ENCODE measurements at places on chromosomes 16 and 17.

DNA sequence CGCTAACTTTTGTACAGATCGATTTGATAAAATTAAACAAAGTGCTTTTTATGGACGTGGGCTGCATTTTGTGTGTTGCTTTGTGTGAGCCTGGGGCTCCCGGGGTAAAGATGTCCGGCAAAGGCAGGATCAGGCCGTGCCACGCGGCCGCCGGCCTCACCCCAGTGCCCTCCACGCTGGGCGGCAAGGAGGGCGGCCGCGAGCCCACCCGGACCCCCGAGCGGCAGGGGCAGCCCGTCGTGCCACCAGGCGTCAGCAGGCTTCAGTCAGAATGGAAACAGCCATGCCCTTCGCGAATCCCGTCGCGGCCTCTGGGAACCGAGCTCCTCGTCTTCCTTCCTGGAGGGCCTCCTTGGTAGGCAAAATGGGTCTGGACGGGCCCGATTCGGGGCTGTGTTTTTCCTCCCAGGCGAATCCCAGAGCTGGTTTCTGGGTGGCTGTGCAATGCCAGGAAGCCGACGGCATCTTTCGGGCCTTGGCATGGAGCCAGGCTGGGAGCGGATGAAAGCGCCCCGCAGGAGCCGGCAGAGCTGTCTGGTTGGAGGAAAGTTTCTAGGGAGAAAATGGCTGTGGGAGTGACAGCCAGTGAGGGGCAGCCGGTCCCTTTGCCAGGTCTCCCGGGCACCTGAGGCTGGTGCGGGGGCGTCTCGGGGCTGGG, 5.5 kb downstream of the SOX8 start:
- no peak for DNase-seq

DNA sequence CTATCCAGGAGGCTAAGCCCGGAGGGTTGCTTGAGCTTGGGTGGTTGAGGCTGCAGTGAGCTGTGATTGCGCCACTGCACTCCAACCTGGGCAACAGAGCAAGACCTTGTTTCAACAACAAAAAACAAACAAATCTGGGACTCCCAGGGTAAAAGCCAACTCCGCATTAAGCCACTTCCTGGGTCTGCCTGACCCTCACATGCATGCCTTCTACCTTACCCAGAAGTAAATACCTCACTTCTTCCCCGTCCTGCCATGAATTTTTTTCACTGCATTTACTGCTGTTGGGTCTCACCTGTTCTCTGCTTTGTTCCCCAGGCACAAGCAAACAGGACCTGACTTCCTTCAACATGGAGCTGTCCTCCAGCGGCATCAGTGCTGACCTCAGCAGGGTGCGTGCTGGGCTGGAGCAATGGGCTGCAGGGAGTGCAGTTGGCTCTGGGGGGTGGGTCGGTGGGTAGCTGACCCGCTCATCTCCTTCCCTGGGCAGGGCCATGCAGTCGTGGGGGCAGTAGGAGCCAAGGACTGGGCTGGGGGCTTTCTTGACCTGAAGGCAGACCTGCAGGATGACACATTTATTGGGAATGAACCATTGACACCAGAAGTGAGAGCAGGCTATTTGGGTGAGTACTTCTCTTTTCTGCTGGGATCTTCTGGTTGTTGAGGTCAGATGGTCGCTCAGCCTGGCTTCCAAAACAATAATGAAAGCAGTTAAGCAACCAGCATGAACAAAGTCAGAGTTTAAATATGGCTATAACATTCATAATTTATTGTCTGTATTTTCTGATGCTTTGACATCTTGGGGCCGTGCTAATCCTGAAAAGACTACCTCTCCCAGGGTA, 16.4 kb downstream of the ITGAL start:
- DNase-seq: no peak

GRCh38 chr17:969811-970355, 9.7 kb downstream of the NXN start:
- no peak for DNase-seq

DNA sequence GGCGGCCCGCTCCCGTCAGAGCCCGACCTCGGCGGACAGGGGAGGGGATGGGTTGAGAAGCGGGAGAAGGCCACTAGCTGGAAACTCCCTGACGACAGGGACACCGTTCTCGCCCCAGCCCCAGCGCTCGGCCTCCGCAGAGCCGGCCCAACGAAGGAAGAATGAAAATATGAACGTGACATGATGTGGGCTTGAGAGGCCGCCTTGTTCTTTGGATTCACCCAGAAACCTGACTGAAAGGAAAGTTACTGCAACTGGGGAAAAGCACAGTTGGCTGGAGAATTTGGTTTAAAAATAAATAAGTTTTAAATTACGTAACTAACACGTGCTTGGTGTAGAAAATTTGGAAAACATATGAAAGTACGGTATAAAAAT, 21.1 kb downstream of the NPTX1 start:
- DNase-seq: no peak

Data from pancreas (tissue), 10 donors.